ENCODE measurements at places on chromosomes 6 and 20.
A peak's percentile ranks its signal among the peaks of the same experiment; 100 is the strongest.

- no peak for DNase-seq
These were observed 96.5 kb upstream of the TBX18 start for GRCh38 chr6:84860920-84861319.

GRCh38 chr6:57207141-57207540 is 15.0 kb downstream of the RAB23 start:
- no peak for DNase-seq

- DNase-seq = peak; percentile 60
These were observed 16.5 kb downstream of the ACTR5 start for GRCh38 chr20:38764567-38765318.

DNA sequence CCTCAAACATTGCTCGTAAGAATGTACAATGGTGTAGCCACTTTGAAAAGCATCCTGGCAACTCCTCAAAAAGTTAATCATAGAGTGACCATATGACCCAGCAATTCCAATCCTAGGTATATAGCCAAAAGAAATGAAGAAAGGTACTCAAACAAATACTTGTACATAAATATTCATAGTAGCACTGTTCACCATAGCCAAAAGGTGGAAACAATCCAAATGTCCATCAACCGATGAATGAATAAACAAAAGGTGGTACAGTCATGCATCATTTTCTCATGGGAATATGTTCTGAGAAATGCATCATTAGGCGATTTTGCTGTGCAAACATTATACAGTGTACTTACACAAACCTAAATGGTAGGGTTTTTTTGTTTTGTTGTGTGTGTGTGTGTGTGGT is 74.4 kb upstream of the TBC1D7 start:
- DNase-seq = no peak

GRCh38 chr20:62994869-62995281 is 11.9 kb downstream of the BHLHE23 start:
- DNase-seq = no peak

DNA sequence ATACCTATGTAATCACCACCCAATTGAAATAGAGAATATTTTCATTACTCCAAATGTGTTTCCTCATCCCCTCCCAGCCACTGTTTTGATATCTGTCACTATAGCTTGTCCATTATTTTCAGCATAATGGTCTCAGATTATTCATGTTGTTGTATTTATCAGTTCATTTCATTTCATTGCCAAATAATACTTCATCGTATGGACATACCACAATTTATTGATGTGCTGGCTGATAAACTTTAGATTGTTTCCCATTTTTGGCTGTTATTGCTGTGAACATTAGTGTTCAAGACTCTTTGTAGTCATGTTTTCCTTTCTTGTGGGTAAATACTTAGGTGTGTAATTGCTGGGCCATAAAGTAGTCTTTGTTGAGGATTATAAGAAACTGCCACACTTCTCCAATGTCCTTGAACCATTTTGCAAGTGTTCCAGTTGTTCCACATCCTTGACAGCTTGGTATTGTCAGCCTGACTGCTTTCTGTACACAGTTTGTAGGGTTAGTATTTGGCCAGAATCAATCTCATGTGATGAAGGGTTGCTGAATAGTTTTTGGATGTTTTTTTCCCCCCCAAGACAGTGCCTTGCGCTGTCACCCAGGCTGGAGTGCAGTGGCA is 44.3 kb downstream of the JARID2 start:
- DNase-seq = no peak

- peak; percentile 60 for DNase-seq
These were observed 1.5 kb downstream of the BICRAL start for GRCh38 chr6:42783177-42783875.
